ENCODE measurements at places on chromosomes 3 and 15.

GRCh38 chr3:109903100-109903499 is 565.8 kb upstream of the DPPA4 start:
- DNase-seq: no peak

- DNase-seq: no peak
Measured at GRCh38 chr3:55170444-55170843, 242.6 kb upstream of the LRTM1 start.

GRCh38 chr3:30475038-30475808 is 131.2 kb upstream of the TGFBR2 start:
- no peak for DNase-seq

GRCh38 chr3:190013943-190014924 is 106.5 kb downstream of the P3H2 start:
- no peak for DNase-seq

GRCh38 chr15:101397521-101398003 is 91.9 kb downstream of the PCSK6 start:
- DNase-seq: no peak

DNA sequence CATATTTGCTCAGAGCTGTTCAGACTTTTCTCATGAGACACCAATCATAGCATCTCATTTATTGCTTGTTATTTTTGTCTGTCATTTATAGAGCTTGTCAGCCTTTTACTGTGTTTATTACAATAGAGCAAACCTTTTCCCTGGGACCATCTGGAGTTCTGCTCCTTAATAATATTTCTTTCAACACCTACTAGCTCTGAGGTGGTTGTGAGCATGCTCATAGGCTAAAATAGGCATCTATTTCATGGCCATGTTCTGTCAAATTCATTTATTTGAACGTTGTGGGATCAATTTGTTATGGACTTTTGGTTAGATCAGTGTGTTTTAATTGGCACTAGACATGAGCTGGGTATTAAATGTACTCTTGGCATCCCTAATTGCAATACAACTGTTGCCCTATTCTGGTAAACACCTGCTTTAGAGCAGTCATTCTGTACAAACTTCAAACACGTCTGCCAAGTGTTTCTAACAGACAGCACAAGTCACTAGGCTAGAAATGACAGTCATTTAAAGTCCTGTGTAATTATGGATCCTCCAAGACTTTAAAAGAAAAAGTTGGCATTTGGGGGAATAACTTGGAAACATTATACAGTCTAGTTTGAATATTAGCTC is 766.3 kb downstream of the ZNF385D start:
- no peak for DNase-seq

DNA sequence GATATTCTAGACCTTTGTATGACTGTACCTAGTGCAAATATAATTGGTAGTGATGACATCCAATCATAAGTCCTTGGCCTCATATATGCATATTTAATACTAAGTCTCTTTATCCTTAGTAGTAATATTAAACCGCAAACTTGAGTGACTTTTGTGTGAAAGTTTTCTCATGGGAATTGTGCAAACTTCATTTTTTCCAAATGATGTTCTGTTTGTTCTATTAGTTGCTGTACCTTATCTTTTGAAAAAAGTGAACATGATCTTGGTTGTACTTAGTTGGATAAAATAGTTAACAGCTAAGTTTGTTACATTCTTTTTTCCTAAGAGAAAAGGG is 43.2 kb downstream of the TMEM45A start:
- DNase-seq: no peak

DNA sequence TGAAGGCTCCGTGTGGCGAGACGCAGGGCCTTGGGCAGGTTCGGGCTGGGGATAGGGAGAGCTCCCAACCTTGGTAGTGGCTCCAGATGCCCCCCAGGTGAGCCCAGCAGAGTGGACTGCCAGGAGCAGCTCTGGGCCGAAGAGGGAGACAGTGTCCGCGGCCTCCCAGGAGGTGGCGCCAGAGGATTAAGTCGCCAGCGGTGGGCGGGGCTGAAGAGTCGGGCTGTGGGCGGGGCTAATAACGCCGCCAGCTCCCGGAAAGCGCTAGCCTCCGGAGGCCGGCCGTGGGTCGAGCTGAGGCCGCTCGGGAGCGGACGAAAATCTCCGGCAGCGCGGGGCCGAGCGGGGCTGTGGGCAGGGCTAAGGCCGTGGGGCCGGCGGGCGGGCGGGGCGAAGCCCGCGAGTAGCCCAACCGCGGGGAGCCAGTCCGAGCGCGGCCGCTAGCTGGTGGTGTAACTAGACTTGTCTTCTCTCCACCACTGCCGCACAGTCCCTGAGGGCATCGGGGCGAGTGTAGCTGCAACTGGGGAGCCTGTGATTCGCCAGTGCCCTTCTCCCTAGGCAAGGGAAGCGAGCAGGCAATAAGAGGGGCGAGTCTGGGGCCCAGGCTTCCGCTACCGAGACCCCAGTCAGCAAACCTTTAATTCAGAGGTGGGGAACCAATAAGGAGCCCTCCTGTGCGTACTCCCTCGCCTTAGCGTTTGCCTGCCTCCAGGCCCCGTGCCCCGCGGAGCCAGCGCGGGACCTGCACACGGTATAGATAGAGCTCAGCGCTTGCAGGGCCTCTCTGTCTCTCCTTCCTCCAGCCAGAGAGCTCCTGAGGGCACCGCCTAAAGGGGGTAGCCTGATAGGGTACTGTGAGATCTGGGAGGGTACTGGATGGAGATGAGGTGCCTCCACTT is 14.4 kb upstream of the BSN start:
- peak; percentile 94 for DNase-seq

DNA sequence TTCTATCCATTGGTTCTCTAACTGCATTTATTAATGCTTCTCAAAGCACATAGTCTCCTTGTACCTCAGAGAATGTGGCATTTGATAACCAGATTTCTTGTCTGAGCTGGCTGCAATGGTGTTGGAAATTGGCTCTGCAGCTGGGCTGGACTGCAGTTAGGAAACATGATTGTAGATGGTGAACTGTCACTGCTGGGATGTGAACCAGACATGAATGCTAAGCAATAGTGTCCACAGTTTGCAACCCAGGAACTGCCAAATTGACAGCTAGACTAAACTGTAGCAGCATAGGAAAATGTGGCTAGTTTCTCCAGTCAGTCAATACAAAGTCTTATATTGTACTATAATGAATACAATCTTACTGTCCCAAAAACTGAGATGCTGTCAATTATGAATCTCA is 656.6 kb upstream of the GOLIM4 start:
- DNase-seq: no peak

GRCh38 chr15:54131410-54131809 is 153.2 kb downstream of the UNC13C start:
- DNase-seq: peak; percentile 0

- peak; percentile 14 for DNase-seq
Measured at GRCh38 chr15:72318408-72318942, 1.5 kb downstream of the CELF6 start.

- DNase-seq: no peak
Measured at GRCh38 chr15:41974041-41974440, 1.7 kb upstream of the EHD4 start.

- DNase-seq: no peak
Measured at GRCh38 chr3:49124991-49125670, 4.5 kb upstream of the USP19 start.

All from ELR (cell line).